ENCODE measurements at places on chromosomes 3 and 15.
A peak's percentile ranks its signal among the peaks of the same experiment; 100 is the strongest.

DNA sequence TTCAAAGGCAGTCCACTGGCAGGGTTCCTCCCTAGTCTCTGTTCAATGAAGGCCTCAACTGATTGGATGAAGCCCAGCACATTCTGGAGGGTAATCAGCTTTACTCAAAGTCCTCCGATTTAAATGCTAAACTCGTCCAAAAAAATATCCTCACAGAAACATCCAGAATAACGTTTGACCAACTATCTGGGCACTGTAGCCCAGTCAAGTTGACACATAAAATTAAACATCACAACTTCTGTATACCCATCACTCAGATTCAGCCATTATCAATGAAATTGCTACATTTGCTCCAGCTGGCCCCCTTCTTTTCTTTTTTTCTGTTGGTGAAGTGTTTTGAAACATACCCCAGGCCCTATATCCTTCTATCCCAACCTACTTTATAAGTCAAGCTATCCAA lies 64.5 kb upstream of the WNT5A start:
- DNase-seq = no peak

- no peak for DNase-seq
Observed at GRCh38 chr3:171266034-171266739, 194.0 kb downstream of the TNIK start.

DNA sequence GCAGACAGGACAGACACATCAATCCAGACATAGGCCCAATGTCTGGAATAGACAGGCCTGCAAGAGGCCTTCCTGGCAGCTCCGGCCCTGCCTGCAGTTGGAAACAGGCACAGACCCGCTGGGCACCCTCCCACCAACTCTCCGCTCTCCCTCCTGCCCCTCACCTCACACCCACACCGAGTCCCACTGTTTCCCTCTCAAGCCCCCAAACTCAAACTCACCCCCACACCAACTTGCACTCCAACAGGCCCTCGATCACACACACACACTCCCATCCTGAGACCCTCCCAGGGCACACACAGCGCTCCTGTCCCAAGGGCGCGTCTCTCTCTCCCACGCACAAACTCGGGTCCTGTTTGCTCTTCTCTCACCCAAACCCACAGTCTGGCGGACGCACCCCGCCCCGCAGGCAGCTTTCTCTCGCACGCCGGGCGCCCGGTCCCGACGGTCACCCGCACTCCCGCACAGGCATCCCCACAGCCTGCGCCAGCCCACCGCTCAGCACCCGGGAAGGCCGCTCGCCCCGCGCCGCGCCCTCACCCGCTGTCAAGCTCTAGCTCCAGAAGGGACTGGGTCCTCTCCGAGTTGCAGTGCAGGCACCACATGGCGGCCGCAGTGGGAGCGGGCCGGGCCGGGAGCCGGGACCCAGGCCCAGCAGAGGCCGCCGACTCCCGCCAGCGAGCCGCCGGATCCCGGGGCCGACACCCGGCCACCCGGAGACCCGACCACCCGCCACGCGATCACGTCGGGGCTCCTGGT lies 106.2 kb downstream of the IQSEC1 start:
- no peak for DNase-seq

DNA sequence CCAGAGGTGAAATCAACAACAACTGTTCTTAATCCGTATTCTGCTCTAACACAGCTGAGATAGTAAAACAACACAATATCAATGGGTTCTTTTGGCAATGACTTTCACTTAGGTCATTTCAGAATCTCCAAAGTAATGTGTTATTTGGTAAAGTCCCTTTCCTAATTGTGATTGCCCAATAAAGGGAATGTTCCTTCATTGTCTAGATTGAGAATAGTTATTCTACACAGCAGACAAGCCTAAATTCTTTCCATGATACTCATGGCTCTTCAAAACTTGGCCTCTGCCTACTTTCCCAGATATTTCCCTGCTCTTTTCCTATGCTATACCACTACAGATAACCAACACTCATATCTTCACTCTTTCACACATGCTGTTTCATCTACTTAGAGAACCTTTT lies 219.8 kb downstream of the FMN1 start:
- no peak for DNase-seq

GRCh38 chr3:169607949-169608348 lies 55.6 kb downstream of the MECOM start:
- no peak for DNase-seq

DNA sequence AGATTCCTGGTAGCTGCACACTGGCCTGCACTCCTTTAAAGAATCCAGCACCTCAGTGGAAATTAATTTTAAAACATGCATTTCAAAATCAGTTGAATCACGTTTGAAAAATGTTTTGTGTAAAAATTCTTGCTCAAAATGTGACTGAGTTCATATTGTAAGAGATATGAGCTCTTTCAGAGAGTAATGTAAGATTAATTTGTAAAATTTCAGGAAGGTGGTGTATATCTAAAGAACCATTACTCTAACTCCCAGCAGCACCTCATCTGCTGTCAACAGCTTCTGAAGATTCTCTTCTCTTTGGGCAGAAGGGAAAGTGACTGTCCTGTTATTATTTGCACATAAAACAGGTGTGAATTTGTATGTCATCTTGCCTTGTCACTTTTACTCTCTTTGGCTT lies 97.5 kb upstream of the PLXNA1 start:
- DNase-seq = no peak

DNA sequence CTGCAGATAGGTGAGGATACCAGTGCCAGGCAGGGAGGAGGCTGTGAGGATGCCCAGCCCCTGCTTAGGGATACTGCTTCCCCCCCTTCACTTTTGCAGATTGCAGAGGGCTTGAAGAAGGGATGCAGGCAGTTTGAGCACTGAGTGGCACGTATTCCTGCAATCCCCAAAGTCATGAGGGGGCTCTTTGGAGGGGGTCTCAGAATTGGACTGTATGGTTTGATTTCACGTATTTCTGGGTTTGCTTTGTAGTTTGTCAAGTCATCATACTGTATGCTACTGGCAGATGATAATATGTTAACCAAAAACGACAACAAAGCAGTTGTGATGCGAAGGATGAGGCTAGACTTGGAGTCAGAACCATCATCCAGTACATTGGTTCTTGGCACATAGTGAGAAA lies 28.1 kb downstream of the CHST14 start:
- DNase-seq = no peak

DNA sequence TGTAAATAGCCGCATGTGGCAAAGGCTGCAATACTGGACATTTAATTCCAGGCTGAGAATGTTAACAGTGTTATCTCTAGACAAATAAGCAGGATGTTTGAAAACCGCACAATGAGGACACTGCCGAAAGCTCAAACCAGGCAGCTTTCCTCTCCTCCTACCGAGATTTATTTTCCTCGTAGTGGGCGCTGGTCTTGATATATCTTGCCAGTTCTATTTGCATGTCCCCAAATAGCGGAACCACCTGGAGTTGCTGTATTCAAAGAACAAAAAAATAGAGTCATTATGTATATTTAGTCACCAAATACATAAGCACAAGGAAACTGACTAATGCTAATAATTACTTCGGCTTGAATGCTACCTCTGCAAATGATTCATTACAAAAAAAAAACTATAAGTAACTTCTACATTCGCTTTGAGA lies 46.5 kb downstream of the CYFIP1 start:
- DNase-seq = no peak

DNA sequence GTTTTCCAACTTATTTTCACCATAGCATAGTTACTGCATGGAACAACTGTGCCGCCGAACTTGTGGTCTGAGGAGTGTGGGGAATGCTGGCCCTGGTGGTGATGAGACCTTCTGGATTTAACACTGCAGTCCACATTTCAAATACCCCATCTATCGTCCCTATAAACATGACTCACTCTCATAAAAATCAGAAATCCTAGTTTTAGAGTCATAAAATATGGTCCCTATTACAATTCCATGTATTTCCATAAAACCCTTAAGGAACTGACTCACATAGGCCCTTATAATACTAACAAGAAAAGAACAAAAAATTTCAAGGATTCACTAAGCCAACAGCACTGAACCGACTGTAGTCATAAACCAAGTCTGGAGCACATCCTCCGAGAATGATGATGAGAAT lies 147.2 kb downstream of the FOXP1 start:
- no peak for DNase-seq

DNA sequence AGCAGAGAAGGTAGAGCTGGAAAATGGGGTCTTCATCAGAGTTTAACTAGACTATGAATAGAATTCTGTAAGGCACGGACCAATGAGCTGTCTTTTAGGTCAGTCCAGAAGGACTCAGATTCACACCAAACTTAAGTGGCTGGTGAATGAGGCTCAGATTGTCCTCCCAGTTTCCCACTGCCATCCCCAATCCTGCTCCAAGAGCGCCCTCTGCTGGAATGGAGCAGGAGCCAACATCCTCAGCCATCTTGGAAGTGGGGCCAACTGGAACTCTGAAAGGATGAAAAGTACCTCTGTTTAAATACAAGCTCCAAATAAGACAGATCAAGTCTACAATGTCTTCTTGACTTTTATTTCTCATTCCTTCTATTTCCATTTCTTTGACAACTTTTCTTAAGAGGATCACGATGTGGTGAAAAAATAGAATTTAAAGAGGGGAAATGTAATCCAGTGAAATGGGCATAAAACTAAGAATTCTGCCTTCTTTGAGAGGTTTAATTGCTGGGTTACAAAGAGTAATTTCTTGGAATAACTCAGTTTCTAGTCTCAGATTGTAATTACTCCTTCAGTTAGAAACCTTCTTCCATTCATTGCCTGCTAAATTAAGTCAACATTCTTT lies 217.1 kb upstream of the TPRG1 start:
- DNase-seq = peak; percentile 32

DNA sequence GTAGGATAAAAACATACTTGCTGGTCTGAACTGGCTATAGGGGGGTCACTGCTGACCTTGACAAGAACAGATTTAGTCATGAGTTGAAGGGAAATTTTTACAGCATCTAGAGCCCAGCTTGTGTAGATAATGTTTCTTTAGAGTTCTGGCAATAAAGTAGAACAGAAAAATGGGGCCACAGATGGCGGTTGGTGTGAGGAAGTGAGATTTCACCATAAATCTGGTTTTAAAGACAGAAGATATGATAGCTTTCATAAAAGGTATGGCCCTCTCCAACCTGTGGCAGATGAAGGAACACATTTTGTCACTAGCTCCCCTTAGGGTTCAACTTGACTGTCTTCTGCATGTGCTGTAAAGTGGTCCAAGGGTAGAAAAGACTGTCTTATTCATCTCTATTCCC lies 24.3 kb upstream of the IMPDH2 start:
- no peak for DNase-seq

GRCh38 chr3:156620260-156620659 lies 54.1 kb upstream of the TIPARP start:
- no peak for DNase-seq

GRCh38 chr3:65401359-65402305 lies 637.1 kb downstream of the MAGI1 start:
- no peak for DNase-seq

DNA sequence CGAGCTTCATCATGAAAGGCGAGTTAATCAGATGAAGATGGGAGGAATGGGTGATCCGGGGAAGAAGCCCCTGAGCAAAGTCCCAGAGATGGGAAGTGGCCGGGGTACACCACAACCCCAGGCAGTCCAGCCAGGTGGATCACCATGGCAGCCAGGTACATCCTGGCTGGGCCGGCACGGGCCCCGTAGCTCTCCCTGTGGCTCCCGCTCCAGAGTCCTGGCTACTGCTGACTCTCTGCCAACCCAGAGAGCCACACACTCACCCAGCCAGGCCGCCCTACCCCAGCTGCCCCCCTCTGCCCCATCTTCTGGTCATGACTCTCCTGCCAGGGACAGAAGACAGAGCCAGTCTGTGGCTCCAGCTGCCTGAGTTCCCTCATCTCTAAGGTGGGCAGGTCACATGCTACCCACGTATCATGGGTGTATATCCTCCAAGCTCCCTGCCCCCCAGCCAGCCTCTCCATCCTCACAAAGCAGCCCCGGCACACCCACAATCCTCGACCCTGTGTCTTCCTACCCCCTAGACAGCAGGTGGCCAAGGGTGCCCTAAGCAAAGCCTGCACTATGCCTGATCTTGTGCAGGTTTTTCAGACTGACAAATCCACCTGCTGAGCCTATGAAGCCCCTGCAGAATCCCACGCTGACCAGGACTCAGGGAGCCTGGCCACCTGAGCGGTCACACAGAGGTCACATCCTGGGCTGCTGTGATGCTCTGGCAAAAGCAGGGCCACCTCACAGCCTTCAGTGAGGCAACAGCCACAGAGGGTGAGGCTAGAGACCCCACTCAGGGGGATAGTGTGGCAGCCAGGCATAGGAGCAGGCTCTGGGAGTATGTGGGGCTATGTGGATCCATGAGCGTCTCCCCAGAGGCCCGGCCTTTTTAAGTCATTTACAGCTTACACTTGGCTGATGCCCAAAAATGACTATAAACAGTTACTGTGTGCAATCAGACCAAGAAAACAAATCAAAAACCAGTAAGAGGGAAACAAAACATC lies 13.2 kb downstream of the XXYLT1 start:
- DNase-seq = no peak

GRCh38 chr3:40237159-40237558 lies 72.3 kb upstream of the EIF1B start:
- no peak for DNase-seq

DNA sequence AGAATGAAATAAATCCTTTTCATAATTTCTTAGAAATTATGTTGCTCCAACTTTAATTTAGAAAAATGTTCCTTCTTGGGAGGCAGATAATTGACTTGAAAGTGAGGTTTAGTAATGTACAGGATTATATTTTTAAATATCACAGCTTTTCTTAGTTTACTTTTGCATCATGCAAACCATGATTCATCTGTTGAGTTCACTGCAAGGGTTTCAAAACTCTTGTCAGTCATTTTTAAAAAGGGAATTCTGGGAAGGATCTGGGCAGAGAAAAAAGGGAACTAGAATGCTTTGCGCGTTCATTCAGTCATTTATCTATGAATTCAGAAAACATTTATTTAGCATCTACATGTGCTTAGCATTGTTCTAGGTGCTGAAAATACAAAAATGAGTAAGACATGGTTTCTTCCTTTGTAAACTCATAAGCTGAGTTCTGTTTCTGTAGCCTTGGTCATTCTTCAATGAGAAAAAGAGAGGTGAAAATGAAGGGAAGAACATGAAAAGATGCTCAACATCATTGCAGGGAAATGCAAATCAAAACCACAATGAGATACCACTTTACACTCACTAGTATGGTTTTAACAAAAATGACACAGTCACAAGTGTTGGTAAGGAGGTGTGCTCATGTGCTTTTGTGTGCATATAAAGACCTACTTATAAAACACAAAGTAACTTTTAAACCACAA lies 209.1 kb downstream of the NR1D2 start:
- DNase-seq = no peak

GRCh38 chr3:16477056-16477455 lies 36.4 kb downstream of the RFTN1 start:
- no peak for DNase-seq

DNA sequence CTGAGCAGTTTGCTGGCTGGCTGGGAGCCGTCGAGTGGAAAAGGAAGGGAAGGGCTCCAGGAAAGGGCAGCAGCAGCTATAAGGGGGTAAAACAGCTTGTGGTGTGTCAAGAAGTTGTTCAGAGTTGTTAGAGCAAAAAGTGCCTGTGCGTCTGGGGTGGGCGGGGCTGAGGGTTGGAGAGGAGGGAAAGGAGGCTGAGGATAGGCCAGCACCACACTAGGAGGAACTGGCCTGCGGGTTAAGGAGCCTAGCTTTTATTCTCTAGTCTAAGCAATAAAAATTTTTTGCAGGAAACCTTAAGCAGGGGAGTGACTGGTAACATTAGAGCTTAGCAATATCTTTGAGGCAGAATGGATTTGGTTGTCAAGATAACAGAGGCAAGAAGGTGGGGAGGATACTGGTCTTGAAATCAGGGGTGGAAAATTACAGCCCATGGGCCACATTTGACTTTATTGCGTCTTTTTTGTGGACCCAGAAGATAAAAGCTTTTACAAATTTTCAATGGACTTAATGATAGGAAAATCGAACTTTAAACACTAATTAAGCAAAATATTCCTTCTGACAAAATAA lies 134.5 kb upstream of the AADACL2 start:
- no peak for DNase-seq

Data from activated T-helper 1 cell treated with anti-CD3 and anti-CD28 coated beads, Interleukin-2, amount 50 U/mL, for 16 hours (primary cell).